ENCODE measurements at places on chromosomes 3 and 15.

DNA sequence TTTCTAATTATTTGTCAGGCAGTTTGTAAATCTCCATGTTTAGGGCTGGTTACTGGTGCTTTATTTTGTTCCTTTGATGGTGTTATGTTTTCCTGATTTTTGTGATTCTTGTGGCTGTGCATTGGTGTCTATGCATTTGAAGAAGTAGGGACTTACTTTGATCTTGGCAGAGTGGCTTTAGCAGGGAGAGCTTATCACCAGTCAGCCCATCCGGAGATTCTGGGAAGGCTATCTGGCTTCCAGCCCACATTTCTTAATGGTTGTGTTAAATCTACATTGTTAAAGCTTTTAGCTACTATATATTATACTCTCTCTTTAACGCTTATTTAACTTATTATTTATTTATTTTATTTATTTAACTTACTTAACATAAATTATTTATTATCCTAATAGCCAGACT, 35.1 kb downstream of the FBXL2 start:
- DNase-seq: no peak

GRCh38 chr3:41331041-41331440, 131.7 kb downstream of the CTNNB1 start:
- DNase-seq: no peak

- no peak for DNase-seq
Measured at GRCh38 chr15:69666921-69667811, 214.5 kb downstream of the RPLP1 start.

DNA sequence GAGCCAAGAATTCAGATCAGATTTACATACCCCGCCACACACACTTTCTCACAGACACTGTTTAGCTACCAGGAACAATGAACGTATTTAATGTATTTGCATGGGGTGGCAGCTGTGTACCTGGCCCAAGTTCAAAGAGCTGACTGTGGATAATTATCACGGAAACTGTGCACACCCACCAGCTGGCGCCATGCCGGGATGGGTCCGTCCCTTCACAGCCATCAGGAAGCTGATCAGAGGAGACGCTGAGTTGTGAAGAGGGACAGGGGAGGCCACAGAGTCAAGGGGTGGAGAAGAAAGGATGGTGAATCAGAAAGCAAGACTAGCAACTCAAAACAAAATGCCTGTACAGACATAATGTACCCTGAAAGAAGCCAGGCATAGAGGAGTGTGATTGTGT, 13.1 kb upstream of the PLA2G4D start:
- DNase-seq: no peak

GRCh38 chr3:87268646-87269211, 7.7 kb downstream of the POU1F1 start:
- DNase-seq: peak; percentile 4

GRCh38 chr3:152253514-152253913, 15.2 kb upstream of the MBNL1 start:
- DNase-seq: no peak

DNA sequence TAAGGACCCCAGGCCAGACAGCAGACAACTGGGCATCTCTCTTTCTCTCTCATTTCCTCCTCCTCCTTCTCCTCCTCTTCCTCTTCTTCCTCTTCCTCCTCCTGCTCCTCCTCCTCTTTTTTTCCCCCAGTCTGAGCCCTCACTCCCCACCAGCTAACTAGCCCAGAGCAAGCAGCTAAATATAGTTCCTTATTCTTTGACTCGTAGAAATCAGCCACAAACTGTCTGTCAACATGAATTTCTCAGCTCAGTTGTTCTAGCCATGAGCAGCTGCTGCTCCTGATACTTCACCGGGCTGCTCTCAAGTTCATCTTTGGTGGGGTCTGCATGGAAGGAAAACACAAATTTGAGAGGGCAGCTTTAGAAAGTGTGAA, 19.2 kb upstream of the LOXL1 start:
- no peak for DNase-seq

GRCh38 chr3:42402394-42403096, 7.9 kb downstream of the LYZL4 start:
- no peak for DNase-seq

GRCh38 chr3:166837535-166837934, 542.6 kb downstream of the ZBBX start:
- DNase-seq: peak; percentile 4

DNA sequence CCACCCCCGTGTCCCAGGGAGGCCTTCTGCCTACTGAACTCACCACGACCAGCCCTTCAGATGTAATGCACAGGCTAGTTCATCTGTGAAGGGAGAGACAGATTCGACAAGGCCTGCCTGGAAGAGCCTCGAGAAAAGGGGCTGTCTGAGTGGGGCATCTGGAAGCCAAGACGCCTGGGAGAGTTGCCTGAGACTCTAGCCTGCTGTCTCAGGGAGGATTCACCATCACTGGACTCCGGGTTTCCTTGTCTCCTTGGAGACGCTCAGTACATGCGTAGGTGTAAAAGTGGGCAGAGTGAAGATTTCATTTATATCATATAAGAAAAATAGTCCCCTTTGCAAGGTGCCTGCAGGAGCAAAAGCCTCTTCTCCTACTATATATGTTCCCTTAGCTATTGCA, 468.9 kb downstream of the FOXP1 start:
- DNase-seq: no peak

DNA sequence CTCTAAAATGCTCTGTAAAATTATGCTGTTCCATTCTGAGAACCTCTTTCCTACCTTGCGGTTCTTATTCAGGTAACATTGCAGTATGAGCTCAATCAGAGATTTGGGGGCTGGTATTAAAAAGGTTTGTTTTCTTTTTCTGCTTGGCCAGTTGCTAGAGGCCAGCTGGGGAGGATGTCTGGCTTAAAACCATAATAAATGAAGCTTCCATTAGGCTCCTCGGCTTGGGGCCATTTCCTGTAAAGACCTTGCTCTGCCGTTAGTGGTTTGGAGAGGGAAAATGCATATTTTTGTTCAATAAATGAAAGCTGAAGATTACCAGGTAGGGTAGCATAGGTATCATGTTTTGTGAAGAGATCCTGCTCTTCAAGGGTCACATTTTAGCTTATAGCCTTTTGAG, 55.2 kb downstream of the MCTP2 start:
- DNase-seq: no peak

DNA sequence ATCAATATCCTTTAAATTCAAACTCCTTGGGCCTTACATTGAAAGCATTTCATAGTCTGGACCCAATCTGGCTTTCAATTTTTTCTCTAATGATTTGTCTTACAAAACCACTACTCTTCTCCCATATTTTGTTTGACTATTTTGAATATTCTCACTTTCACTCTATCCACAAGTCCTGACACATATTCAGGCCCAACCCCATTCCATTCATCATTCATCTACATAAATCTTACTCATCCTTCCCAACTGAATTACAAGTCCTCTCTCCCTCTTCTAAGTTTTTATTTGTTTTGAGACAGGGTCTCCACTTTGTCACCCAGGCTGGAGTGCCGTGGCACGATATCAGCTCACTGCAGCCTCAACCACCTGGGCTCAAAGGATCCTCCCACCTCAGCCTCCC, 43.6 kb downstream of the TOP2B start:
- DNase-seq: no peak

- no peak for DNase-seq
Measured at GRCh38 chr15:81322676-81323253, 1.2 kb downstream of the STARD5 start.

GRCh38 chr3:123344175-123344906, 104.5 kb downstream of the ADCY5 start:
- peak; percentile 92 for DNase-seq

Measured in fibroblast of skin of right biceps (primary cell).